ENCODE measurements at places on chromosomes 1 and 21. TPM values are rescaled to one million over a fixed set of nuclear protein-coding genes. Genes with fewer than 3 reads are reported as not detected.

Gene RIPK4
- 9.7 TPM for total RNA-seq

Gene ATF6
- total RNA-seq, result 36.4 TPM

Gene WDR26
- 76.0 TPM for total RNA-seq

Gene GPR3
- total RNA-seq, result not detected

Gene AGBL4
- total RNA-seq, result 1.9 TPM

Gene GLIS1
- 1.0 TPM for total RNA-seq

Gene FNDC7
- total RNA-seq, result not detected

Gene RABGGTB
- total RNA-seq, result 61.5 TPM

Data from uterus (tissue), 4 donors.